T47D (cell line): ENCODE measurements at places on chromosomes 11 and 22.
A peak's percentile ranks its signal among the peaks of the same experiment; 100 is the strongest.

- peak; percentile 16 for DNase-seq
Measured at GRCh38 chr11:69335781-69336405, 41.9 kb downstream of the MYEOV start.

- no peak for DNase-seq
Measured at GRCh38 chr22:17920992-17921650, 103.2 kb downstream of the MICAL3 start.

GRCh38 chr11:88508759-88509581, 171.4 kb upstream of the CTSC start:
- no peak for DNase-seq

DNA sequence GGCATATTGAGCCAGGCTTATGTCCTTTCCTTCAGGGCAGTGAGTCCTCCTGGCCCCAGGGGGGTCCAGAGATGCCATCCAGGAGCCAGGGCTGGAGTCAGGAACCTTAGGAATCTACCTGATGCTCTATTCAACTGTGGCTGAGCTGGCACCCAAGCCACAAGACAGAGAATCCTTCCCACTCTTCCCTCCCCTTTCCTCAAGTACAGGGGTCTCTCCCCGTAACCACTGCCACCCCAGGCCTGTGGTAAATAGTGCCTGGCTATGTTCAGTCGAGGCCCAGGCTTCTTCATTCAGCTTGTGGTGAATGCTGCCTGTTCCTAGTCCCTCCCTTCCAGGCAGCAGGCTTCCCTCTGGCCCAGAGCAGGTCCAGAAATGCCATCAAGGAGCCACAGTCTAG, 45.5 kb upstream of the THY1 start:
- no peak for DNase-seq

DNA sequence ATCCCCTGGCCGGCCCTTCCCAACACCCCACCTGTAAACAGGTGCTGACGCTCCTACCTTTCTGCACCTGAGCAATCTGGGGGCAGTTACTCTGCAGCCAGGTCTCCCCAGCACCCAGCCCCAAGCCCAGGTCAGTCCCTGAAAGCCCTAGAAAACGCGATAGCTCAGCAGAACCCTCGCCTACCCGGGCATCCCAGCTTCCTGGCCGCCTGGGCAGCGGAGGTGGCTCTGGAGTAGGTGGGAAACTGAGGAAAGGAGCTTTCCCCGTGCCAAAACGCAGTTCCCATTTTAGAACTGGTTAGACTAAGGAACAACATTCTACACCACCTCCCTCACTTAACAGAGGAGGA, 445 bp downstream of the SYTL2 start:
- no peak for DNase-seq

DNA sequence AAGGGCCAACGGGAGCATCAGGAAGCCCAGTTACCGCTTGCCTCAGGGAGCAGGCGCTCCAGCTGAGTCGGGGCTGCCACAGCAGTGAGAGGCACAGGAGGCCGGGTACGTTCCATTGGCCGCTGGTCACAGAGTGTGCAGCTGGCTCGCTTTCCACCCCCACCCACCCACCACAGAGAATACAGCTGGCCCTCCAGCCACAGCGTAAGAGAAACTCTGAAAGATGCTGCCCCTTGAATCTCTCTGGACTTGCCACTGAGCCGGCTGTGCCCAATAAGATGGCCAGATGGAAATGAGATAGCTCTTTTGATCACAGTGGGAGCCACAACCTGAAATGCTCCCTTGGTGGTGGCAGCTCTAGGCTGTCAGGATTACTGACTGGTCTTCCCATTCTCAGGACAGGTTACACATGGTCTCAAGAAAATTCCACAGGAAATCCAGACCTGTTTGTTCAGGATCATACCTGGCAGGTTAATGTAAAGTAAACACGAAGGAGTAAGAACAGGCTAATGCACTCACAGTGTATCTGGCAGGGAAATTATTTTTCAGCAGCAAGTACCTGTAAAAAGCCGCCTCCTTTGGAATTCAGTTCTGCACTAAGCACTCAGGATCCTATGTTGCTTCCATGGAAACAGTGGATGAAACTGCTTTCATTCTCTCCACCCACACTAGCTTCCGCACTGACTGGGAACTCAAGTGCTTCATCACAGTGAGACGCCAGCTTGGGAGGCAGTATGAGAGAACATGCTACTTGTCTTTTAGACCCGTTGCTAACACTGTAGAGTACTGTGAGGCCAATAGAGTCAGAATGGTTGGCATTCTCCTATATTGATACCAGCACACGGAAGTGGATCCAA, 16.5 kb downstream of the SIAE start:
- no peak for DNase-seq

DNA sequence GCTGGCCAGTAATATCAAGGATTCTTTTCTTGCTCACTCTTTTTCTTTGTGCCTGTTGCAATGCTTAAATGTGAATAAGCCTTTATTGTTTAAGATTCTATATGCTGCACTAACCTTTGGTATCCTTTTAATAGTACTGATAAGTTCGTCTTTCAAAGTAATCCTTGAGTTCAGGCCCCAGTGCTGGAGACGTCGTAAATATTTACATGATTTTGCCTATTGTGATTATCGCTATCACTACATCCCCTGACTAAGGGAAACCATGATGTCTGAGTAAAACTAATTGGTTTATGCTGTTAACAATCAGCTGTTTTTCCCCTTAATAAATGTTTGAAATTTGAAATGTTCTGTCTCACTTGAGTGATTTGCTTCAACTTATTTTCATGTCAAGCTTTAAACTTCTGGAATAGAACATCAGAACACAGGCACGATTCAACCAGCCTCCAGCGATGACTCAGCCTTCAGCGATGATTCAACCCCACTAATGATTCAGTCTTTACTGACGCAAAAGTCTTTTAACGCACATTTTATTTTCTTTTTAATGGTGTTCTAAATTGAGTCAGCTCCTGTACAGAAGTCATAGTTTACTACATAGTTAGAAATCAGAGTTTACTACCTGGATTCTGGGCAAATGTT, 3.9 kb downstream of the HTATIP2 start:
- DNase-seq = no peak

- DNase-seq = no peak
Measured at GRCh38 chr11:73990730-73991129, 8.1 kb upstream of the UCP2 start.

DNA sequence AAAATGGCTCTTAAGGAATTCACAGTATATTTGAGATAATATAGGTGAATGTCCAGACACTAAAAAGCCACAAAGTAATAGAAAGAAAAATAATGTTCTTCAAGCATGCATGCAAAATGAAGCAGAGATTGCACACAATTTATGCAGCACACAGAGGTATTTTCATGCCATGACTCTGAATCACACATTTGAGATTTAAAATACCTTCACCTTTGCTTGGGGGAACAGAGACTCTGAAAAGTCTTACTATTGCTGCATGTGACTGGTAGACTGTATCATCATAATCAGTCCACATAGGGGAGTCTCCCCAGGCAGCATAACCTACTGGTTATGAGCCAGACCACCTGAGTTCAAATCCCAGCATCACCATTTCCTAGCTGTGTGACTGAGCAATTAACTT, 96.2 kb downstream of the RCN1 start:
- no peak for DNase-seq

GRCh38 chr11:2586087-2586792, 113.6 kb downstream of the KCNQ1OT1 start:
- DNase-seq = no peak

DNA sequence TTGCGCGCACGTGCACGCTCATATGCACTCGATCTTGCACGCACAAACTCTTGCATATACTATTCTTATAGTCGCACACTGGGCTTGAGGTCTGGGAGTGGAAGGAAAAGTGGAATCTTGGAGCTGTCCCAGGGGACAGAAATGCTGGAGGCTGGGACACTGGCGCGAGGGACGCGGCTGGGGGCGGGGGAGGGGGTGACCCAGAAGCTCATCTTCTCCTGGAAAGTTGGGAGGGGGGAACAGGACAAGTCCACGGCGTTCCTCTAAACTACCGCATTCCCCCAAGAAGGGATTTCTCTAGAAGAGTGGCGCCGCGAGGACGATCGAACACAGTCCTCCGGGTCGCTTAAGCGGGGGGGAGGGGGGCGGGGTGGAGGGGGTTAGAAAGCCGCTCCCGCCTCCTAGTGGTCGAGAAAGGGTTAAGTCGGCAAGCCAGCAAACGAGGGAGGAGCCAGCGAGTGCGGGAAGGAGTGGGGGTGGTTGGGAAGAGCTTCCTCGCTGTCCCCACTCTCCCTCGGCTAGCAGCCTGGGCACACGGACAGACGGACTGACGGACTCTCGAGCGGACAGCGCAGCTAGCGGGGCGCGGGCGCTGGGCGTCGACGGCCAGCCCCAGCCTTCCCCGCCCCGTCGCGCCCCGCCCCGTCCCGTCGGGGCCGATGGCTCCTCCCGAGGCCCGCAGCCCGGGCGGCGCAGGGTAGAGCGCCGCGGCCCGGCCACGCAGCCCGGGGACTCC, at the start of gene RTN4RL2:
RTN4RL2 (plus strand) TSS at position 507 of the 736 bp plus-strand sequence. CDS start 338 bp downstream, outside the sequence.
- peak; percentile 75 for DNase-seq

- no peak for DNase-seq
Measured at GRCh38 chr11:124199702-124200101, 16.6 kb downstream of the OR10D3 start.

GRCh38 chr11:44376423-44376822, 66.5 kb upstream of the ALX4 start:
- no peak for DNase-seq
